ENCODE measurements at places on chromosomes 6 and 20.

DNA sequence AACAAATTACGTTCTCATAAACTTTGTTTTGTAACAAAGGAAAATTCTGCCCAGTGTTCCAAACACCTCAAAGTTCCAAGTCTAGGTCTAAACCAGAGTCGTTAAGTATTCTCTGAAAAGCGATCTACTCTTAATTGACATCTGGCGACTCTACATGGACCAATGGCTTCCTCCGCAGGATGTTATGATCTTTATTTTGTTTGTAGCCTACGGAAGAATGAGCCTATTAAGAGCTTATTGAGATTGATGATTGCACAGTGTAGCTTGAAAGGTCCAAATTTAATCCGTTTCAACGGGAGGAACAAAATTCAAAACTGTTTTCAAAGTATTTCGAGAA lies 61.1 kb downstream of the FAM217A start:
- no peak for DNase-seq

- DNase-seq: no peak
Observed at GRCh38 chr6:57262901-57263694, 41.0 kb upstream of the RAB23 start.

GRCh38 chr20:62734881-62735280 lies 26.2 kb downstream of the NTSR1 start:
- no peak for DNase-seq

DNA sequence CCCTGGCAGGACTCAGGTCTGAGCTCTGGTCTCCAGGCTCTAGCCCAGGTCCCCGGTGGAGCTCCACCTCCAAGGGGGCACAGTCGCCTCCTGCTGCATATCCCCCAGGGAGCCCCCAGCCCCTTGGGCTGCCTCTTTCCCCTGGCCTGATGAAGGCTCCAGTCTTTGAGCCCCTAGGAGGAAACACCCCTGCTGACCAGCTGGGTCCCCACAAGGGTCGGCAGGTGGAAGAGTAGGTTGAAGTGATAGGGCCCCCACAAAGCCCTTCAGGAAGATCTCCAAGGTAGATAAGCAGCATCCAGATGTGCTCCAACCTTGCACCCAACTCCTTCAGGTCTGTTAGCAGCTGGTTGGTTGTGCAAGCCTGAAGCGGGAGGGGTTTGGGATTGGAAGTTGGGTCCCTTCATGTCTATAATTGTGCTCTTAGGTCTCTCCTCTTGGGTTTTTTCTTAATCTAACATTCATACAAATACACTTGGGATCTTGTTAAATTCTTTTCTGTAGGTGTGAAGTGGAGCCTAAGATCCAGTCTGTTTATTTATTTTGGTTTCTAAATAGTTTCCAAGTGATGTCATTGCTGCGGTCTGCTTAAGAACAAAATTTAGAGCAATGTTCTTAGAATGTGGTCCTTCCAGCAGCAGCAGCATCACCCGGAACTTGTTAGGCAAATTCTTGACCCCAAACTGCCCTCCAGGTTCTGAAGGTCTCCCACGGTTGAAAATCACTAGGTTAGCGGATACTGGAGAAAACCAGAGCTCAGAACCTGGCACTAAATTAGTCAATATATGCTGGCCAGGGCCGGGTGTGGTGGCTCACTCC lies 5.1 kb downstream of the UBE2C start:
- DNase-seq: no peak

GRCh38 chr20:58012731-58013510 lies 215.5 kb downstream of the ANKRD60 start:
- no peak for DNase-seq

- DNase-seq: no peak
Observed at GRCh38 chr6:27825025-27825793, 87.0 kb downstream of the OR2B2 start.

GRCh38 chr6:10883312-10884244 lies 1.7 kb upstream of the GCM2 start:
- no peak for DNase-seq

DNA sequence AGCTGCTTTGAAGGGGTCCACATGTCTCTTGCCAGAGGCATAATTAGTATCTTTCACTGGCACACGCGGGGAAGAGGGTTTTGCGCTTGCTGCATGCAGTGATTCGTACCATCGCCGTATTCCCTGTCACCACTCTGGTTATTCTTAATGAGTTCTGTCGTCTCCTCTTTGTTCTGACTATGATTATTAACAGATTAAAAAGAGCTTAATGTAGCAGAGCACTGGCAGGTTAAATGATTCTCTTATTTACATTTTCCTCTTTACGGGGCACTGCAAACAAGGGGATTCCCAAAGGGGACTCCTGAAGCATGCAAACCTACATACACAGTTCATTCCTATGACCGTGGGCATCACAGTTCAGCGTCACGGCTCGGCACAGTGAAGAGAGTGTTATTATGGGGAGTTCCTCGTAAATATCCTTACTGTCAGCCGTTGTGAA lies 204.8 kb downstream of the DTNBP1 start:
- no peak for DNase-seq

DNA sequence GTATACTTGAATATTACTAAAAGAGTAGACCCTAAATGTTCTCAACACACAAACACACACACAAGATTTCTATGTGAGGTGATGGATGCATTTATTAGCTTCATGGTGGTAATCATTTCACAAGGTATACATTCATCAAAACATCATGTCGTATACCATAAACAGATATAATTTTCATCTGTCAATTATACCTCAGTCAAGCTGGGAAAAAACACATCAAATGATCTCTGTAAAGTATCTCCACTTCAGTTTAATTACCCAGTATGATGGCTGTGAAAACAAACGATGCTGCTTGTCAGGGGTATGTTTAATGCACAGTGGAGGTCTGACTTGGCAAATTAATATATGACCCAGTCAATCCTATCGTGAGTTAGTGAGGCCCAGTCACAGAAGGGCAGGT lies 157.2 kb downstream of the MTFR2 start:
- DNase-seq: no peak

- DNase-seq: no peak
Observed at GRCh38 chr6:41771058-41771983, 8.4 kb downstream of the FRS3 start.

DNA sequence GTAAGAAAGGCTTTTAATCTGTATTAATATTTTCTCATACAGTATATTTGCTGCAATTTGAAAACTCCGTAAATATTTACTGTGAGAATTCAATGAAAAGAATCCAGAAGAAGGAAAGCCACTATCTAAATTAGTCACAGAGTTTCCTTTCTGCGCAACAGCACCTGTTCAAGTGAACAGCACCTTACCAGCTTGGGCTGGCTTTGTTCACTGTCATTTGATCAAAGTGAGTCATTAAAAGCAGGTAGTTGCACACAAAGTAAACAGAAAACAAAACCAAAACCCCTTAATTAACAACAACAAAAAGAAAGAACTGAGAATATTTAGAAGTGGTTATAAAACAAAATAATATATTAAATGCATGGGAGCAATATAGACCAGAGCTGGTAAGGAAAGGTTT lies 12.8 kb downstream of the SMLR1 start:
- no peak for DNase-seq

- DNase-seq: no peak
Observed at GRCh38 chr6:43869079-43869710, 99.2 kb downstream of the VEGFA start.

DNA sequence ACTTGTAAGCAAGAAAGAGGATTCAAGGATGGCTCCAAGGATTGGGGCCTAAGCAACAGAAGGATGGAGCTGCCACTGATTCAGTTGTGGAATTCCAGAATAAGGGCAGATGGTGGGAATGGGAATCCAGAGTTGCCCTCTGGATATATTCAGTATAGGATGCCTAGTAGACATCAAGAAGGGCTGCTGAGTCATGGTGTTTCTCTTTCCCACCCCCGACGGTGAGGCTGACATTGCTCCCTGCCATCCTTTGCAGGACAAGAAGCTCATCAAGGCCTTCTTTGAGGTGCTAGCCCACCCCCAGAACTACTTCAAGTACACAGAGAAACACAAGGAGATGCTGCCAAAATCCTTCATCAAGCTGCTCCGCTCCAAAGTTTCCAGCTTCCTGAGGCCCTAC lies 11.2 kb upstream of the ZNF76 start:
- no peak for DNase-seq

DNA sequence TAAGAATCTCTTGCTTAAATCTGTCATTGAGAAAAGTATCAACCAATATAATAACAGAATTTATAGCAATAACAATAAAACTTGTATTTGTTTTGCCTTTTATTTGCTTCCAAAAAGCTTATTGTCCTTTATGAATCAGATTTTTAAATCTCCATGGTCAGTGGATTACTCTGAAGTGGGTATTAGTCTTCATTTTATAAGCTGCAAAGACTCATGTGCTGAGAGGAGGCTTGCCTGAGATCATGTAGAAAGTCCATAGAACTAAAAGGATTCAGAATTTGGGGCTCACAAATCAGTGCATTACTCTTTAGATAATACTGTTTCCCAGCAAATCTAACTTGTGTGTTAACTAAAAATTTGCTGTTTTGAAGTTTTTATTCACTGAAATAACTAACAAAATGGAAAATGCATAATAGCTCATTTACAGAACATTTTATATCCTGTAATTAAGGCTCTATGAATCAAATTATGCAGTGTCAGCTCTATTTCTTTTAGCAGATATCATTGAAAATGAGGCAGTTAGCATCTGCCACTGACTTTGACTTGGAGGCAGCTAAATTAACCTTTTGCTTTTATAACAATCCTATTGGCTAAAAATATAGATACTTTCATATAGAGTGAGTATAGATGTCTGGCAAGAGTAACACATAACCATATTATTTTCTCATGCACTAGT lies 781.1 kb upstream of the CITED2 start:
- DNase-seq: no peak

- no peak for DNase-seq
Observed at GRCh38 chr6:14028631-14029030, 88.9 kb upstream of the CD83 start.

GRCh38 chr6:9540126-9540525 lies 874.7 kb downstream of the TFAP2A start:
- no peak for DNase-seq

- no peak for DNase-seq
Observed at GRCh38 chr20:17660667-17661066, 21.4 kb downstream of the RRBP1 start.

DNA sequence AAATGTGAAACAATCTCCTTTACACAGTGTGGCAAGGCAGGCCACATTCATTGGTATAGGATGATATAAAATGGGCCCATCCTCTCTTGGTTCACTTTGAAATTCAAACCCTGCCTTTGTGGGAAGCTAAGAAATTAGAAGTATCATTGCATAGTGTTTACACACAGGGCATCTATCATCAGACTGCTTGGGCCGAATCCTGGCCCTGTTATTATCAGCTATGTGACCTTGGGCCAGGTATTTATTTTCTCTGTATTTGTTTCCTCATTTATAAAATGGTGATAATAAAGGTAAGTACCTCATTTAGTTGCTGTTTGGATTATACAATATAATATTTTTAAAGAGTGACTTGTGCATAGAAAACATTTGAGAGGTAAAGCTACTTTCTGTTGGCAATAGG lies 45.5 kb downstream of the PTPRK start:
- DNase-seq: no peak

- DNase-seq: no peak
Observed at GRCh38 chr6:34697544-34697836, 923 bp upstream of the ILRUN start.

GRCh38 chr20:48637461-48637860 lies 190.3 kb downstream of the PREX1 start:
- no peak for DNase-seq

- DNase-seq: no peak
Observed at GRCh38 chr6:38973178-38974057, 75.2 kb upstream of the GLP1R start.

DNA sequence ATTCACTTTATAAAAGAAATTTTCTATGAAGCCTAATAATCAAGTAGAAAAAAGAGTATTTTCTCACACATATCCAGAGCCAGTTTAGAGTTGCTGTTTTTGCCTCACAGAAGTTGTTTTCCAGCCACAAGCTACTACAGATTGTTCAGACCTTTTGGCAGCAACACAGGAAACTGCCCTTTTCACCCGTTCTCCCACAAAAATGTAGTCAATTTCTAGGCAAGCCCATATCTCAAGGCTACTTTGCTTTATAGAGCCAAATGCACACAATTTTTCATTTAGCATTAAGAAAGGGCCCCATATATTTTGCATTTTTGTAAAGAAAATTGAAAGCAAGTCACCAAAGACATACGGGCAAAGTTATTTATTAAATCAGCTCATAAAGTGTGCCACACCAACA lies 49.5 kb downstream of the EPB41L2 start:
- DNase-seq: no peak

- DNase-seq: no peak
Observed at GRCh38 chr6:80331522-80331921, 225.1 kb downstream of the BCKDHB start.

- DNase-seq: no peak
Observed at GRCh38 chr6:109336221-109336961, 45.9 kb downstream of the CD164 start.

GRCh38 chr6:13368079-13368730 lies 39.9 kb upstream of the TBC1D7 start:
- no peak for DNase-seq

- DNase-seq: no peak
Observed at GRCh38 chr6:38508286-38508685, 131.4 kb downstream of the BTBD9 start.

- DNase-seq: no peak
Observed at GRCh38 chr6:90079560-90080490, 185.6 kb downstream of the GJA10 start.

- no peak for DNase-seq
Observed at GRCh38 chr20:3869839-3870634, 19.1 kb upstream of the PANK2 start.

DNA sequence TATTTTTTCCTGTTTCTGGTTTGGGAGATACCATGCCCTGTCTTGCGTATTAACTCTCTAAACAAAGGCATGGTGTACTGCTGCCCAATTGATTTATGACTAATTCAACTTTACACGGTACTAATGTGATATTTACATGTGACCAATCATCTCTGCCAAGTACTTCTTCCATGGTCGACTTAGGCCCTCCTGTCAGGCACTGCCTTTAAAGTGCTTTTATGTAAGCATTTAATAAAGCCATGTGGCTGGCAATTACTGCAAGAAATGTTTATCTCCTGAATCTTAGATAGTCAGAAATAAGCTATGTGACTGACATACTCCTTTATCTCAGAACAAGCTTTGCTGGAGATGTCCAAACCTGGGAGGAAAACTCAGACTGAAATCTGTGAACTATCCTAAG lies 323.4 kb downstream of the BTBD3 start:
- DNase-seq: no peak

DNA sequence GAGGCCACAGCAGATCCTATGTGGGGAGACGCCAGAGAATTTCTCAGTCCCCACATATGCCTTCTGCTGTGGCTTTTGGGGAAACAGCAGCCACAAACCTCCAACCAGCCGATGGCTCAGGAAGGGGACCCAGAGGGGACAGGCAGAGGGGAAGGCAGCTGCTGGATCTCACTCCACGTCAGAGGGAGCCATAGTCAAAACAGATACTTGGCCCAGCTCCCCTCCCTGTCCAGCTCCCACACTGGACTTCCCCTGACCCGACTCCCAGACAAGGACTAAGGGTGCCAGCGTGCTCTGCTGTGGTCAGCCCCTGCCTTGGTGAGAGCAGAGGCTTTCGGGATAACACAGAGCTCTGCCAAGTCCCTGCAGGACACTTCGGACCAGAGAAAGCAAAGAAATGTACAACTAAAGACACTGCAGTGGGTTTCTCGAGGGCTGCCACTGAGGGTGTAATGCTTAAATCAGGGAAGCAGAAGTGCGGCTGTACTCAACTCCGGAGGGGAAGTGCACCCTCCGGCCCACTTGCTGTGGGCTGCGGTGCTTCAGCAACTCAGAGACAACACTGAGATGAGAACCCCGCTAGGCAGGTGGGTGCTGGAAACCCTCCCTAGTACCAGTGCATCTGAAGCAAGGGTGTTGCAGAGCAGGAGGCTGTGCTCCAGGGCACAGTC lies 47.2 kb downstream of the RRBP1 start:
- no peak for DNase-seq

- no peak for DNase-seq
Observed at GRCh38 chr6:152588456-152588855, 48.7 kb downstream of the SYNE1 start.

Measured in stimulated activated CD4-positive, alpha-beta T cell treated with anti-CD3 and anti-CD28 coated beads, Interleukin-1b, Interleukin-23, amount 100 ng/mL, for 1 hour (primary cell).